ENCODE measurements at places on chromosomes 7 and 10.

DNA sequence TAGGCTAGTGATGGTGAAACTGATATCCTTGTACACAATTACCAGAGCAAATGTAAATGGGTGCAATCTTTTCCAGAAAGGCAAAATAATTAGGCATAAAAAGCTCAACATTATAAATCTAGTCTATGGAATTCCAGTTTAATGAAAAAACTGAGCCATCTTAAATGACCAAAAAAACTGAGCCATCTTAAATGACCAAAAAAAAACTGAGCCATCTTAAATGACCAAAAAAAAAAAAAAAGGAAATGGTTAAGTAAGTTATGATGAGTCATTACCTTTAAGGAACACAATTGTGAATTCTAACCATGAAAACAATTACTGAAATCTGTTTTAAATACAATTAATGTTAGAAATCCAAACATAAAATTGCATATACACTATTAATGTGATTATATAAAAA lies 25.3 kb downstream of the USP6NL start:
- DNase-seq, result no peak

- no peak for DNase-seq
Measured at GRCh38 chr7:150820148-150820547, 19.6 kb downstream of the TMEM176A start.

GRCh38 chr10:14185316-14186045 lies 145.2 kb downstream of the FRMD4A start:
- no peak for DNase-seq

- no peak for DNase-seq
Measured at GRCh38 chr10:11300026-11300425, 282.4 kb downstream of the CELF2 start.

DNA sequence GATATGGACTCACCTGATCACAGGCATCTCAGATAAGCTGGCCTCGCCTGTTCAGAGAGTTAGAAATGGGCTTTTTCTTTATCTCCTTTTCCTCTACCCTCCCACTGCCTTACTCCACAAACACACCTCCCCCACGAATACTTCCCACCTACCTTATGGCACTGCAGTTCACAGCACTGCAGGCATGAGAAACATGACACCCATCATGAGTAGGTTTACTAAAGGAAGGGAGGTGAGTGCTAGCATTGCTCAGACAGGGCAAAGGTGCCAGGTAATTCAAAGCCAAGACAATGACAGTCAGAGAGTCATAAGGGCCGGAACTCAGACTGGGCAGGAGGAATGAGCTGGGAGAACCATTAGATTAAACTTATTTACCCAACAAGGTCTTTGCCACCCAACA lies 220.6 kb downstream of the FAM107B start:
- DNase-seq, result no peak

GRCh38 chr10:74079028-74079935 lies 71.3 kb downstream of the AP3M1 start:
- DNase-seq, result no peak

DNA sequence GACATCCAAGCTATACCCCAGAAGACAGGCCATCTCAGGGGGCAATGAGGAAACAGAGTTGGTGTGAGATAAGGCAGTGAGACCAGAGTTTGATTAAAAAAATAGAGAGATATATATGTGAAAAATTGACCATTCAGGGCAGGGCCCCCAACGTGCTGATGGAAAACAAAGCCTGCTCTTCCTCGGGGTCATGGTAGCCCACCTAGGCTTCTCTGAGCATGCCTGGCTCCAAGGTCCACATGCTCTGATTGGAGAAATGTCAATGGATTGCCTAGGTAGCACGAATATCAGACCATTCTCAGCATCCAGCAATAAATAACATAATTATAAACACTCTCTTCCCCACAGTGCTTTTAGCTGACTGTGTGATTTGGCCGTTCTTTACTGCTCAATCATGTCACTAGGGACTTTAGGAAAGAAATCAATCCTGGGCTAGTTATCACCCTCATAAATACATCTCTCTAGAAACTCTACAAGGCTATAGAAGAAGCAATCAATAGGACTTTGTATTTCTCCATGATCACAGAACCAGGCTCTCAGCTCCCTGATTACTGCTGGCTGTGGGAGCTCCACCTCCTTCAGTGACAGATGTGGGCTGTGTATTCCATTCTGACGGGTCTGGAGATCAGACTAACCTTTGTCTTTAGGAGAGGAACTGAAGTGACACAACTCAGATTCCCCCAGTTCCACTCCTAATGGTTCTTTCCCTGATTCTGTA lies 766.4 kb downstream of the GRID1 start:
- peak; percentile 64 for DNase-seq

DNA sequence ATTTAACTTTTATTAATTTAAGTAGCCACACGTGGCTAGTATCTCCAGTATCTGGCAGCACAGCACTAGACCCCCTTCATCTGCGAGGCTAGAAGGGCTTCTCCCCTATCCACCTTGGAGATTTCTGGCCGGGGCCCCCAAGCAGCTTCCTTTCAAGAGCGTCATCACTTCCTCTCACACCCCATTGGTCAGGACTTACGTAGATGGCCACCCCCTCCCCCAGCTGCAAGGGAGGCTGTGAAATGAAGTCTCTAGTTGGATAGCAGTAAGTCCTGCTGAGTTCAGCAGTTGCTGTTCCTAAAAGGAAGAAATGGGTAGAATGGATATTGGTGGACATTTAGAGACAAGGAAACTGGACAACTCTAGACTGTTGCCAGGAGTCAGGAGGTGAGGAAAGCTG lies 33.8 kb upstream of the COMTD1 start:
- DNase-seq, result no peak

DNA sequence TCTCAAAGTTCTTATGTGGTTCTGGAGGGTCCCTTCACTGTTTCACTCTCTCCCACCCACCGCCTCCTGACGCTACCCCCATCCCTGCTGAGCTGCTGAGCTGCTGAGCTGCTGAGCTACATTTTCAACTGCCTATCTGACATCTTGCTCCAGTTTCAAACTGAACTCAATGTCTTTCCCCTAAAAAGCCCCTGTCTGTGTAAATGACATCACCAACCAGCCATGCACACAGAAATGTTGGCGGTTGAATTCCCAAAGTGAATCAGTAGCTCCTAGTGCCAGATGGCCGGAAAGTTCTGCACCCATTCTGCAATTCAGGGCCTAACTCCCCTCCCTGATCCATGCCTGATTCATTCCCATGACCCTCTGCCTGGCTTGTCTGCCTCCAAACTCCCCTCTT lies 71.2 kb downstream of the WNT2 start:
- no peak for DNase-seq

DNA sequence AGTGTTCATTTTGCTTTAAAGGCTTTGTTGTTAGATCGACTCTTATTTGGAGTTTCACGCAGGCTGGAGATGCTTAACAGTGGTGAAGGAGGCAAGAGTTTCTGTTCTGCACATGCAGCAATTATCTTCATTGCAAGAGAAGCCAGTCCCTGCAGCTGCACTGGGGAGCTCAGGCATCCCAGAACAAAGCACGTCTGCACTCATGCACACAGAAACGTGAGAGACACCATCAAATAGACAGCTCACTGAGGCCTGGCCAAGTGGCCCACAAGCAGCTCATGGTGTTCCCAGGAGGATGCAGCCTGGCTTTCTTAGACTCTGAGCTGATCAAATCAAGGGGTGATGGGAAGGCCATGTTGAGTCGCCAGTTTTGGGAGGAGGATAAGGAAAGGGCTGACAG lies 246.1 kb downstream of the CREB5 start:
- DNase-seq, result peak; percentile 22

DNA sequence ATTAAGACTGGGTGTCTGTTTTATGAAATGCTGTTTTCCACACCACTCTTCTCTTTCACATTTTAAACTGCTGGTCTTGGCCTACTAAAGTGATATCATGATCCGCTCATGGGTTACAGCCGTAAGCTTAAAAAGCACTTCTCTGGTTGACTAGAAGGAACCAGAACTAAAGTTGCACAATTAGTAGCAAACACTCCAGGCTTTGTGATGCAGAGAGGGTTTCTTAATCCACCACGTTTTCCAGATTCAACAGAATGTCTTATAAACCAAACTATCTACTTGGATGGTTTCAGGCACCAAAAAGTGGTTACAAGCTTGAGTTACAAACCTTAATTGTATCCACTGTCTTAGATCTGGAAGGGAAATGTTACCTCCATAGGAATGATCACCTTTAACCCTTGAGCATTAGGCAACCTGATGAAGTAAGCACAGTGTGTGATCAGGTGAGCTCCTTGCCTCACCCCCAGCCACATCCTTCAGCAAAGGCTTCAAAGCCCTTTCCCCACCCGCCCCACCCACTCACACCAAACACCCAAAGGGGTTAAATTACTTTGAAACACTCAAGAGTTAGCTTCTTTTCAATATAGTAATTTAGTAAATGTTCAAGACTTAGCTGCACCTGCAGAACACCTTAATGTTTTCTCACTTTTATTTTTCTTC lies 3.5 kb downstream of the ELMO1 start:
- no peak for DNase-seq

DNA sequence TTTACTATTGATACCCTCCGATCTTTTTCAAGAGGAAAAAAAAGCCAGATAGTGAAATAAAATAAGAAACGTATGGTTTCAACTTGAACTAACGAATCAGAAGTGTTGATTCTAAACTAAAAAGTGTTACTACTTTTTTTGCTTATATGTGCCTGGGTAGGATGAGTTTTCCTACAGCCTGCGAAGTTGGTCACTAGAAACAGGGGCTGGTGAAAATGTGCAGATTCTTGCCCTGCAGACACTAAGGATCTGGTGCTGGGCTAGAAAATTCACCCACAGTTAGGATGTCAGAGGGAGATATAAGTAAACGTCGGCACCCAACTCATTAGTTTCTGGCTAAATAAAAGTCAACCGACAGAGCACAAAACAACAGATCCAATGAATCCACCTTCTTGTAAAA lies 298.7 kb upstream of the NFE2L3 start:
- no peak for DNase-seq

GRCh38 chr10:58281092-58281752 lies 12.3 kb downstream of the CISD1 start:
- no peak for DNase-seq

GRCh38 chr10:10989669-10990068 lies 28.0 kb upstream of the CELF2 start:
- DNase-seq, result no peak

- DNase-seq, result no peak
Measured at GRCh38 chr10:36778651-36779050, 346.7 kb upstream of the ANKRD30A start.

- DNase-seq, result no peak
Measured at GRCh38 chr10:98460837-98461499, 14.2 kb upstream of the HPS1 start.

All from hippocampal formation (tissue), 2 donors.